Peyer's patch (tissue), 4 donors: ENCODE measurements at places on chromosomes 2 and 18.

GRCh38 chr18:3117493-3118192 is 102.1 kb downstream of the MYOM1 start:
- H3K4me1 ChIP-seq = no peaks in the 10 kb centered on the region
- H3K4me3 ChIP-seq = no peak overlapping the region
- no peaks in the 10 kb centered on the region for H3K27me3 ChIP-seq
- H3K36me3 ChIP-seq = no peaks in the 10 kb centered on the region
- no peak for DNase-seq

GRCh38 chr18:37541517-37541916 is 24.1 kb downstream of the CELF4 start:
- H3K27me3 ChIP-seq = no peaks in the 10 kb centered on the region
- H3K4me3 ChIP-seq = no peak overlapping the region
- DNase-seq = no peak
- no peaks in the 10 kb centered on the region for H3K4me1 ChIP-seq

DNA sequence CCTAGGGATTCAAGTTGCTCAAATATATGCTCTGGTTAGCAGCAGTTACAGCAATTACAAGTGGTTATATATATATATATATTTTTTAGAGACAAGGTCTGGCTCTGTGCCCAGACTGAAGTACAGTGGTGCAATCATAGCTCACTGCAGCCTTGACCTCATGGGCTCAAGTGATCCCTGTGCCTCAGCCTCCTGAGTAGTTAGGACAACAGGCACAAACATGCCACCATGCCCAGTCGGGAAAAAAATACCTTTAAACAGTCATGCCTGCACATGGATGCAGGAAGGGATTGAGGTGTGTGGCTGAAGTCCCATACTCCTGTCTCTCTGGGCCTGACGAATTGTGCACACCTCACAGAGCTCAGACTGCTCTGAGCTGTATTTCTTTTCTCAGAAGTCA is 19.6 kb upstream of the DNAH7 start:
- no peaks in the 10 kb centered on the region for H3K4me1 ChIP-seq
- H3K27ac ChIP-seq = no peak overlapping the region
- no peaks in the 10 kb centered on the region for H3K36me3 ChIP-seq
- no peak overlapping the region for H3K4me3 ChIP-seq
- H3K27me3 ChIP-seq = no peaks in the 10 kb centered on the region

DNA sequence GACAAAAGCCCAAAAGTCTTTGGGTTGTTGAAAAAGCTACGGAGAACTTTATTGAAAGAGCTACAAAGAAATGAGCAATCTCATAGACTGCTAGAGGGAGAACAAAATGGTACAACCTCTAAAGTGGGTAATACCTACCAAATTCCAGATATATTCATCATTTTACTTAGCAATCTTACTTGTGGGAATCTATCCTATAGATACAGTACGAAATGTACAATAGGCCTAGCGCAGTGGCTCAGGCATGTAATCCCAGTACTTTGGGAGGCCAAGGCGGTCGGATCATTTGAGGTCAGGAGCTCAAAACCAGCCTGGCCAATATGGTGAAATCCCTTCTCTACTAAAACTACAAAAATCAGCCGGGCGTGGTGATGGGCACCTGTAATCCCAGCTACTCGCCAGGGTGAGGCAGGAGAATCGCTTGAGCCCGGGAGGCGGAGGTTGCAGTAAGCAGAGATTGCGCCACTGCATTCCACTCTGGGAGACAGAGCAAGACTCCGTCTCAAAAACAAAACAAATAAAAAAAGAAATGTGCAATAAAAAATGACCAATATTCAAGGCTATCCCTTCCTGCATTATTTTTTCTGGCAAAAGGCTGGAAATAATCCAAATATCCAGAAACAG is 10.1 kb downstream of the EXOC6B start:
- H3K4me1 ChIP-seq = no peaks in the 10 kb centered on the region
- H3K4me3 ChIP-seq = no peak overlapping the region
- H3K36me3 ChIP-seq = no peaks in the 10 kb centered on the region
- H3K27ac ChIP-seq = no peak overlapping the region
- no peak for DNase-seq
- no peaks in the 10 kb centered on the region for H3K27me3 ChIP-seq

DNA sequence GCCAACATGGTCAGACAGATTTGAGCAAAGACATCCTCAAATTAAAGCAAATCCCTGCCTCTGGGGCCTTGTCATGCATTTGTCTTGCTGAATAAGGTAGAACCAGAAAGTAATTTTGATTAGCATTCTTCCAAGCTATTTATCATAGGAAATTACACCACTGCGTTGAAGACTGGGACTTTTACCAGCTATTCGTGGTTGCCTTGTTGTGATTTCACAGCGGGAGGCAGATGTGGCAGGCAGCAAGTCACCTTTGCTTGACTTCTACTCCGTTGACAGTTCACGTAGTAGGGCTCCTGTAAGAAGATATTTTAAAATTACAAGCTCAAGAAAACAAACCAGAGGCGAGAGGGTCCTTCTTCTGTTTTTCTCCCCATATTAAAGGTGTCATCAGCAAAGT is 80.6 kb downstream of the EN1 start:
- no peak for DNase-seq
- H3K27me3 ChIP-seq = no peaks in the 10 kb centered on the region
- H3K4me3 ChIP-seq = no peak overlapping the region
- no peaks in the 10 kb centered on the region for H3K4me1 ChIP-seq

GRCh38 chr2:146461068-146461467 is 1383.8 kb upstream of the ACVR2A start:
- no peaks in the 10 kb centered on the region for H3K36me3 ChIP-seq
- H3K27ac ChIP-seq = no peak overlapping the region
- no peaks in the 10 kb centered on the region for H3K27me3 ChIP-seq
- no peak overlapping the region for H3K4me3 ChIP-seq

- H3K4me1 ChIP-seq = no peaks in the 10 kb centered on the region
- H3K4me3 ChIP-seq = no peak overlapping the region
- DNase-seq = no peak
Observed at GRCh38 chr18:10304853-10305252, 149.6 kb upstream of the APCDD1 start.

DNA sequence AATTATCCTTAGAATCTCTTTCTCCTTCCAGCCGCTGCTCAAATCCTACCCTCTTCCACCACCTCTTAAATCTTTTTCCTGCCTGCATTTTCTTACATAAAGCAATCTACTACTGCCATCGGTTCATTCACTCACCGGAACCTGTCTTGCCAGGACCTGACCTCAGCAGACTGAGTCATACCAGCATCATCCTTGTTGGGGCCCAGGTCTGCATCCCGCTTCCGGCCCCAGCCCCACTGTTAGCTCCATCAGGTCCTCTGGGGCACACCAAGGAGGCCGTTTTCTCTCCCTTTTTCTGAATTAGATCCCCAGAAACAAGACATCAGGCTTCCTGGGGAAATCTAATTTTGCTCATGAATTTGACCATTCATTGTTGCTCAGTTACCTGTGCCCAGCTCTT is 42.7 kb upstream of the TGFA start:
- no peaks in the 10 kb centered on the region for H3K27me3 ChIP-seq
- H3K36me3 ChIP-seq = no peaks in the 10 kb centered on the region
- no peaks in the 10 kb centered on the region for H3K4me1 ChIP-seq
- no peak for DNase-seq
- H3K4me3 ChIP-seq = no peak overlapping the region
